ENCODE measurements at places on chromosomes 3 and 15. TPM values are rescaled to one million over a fixed set of nuclear protein-coding genes. Genes with fewer than 3 reads are reported as not detected.

The JAGN1 gene
- total RNA-seq, result 19.9 TPM

The ATP8B4 gene
- total RNA-seq, result not detected

The ENTPD3 gene
- not detected for total RNA-seq

The GCNT3 gene
- total RNA-seq, result not detected

The FILIP1L gene
- 3.2 TPM for total RNA-seq

The CSPG4 gene
- total RNA-seq, result 17.5 TPM

The IL1RAP gene
- total RNA-seq, result 5.2 TPM

The UBE2E1 gene
- total RNA-seq, result 127 TPM

The ZMYND10 gene
- 3.6 TPM for total RNA-seq

The ANKRD34C gene
- total RNA-seq, result not detected

The ZSCAN29 gene
- total RNA-seq, result 32.8 TPM

The LRRC3B gene
- total RNA-seq, result not detected

The GP5 gene
- 0.05 TPM for total RNA-seq

The XCR1 gene
- total RNA-seq, result not detected

The ISLR gene
- 0.28 TPM for total RNA-seq

The WDR76 gene
- total RNA-seq, result 40.0 TPM

The CYP19A1 gene
- total RNA-seq, result not detected

The GP9 gene
- not detected for total RNA-seq

The C15orf40 gene
- total RNA-seq, result 21.1 TPM

The CELF6 gene
- not detected for total RNA-seq

The ZKSCAN7 gene
- not detected for total RNA-seq

The SI gene
- not detected for total RNA-seq

The ITIH3 gene
- 0.67 TPM for total RNA-seq

The HACL1 gene
- total RNA-seq, result 26.8 TPM

The MOBP gene
- total RNA-seq, result not detected

The PLAAT1 gene
- 3.9 TPM for total RNA-seq

The CLDN18 gene
- 0.08 TPM for total RNA-seq

The IL5RA gene
- total RNA-seq, result not detected

The MST1R gene
- total RNA-seq, result 27.5 TPM

The KLHL6 gene
- total RNA-seq, result 0.03 TPM

The POLG gene
- 95.2 TPM for total RNA-seq

The TUSC7 gene
- total RNA-seq, result not detected

The SCAANT1 gene
- total RNA-seq, result not detected

The RTP3 gene
- total RNA-seq, result not detected

The WDR72 gene
- 0.03 TPM for total RNA-seq

The DPPA2 gene
- not detected for total RNA-seq

The GXYLT2 gene
- 6.1 TPM for total RNA-seq

The LTF gene
- not detected for total RNA-seq

The BAHD1 gene
- 40.6 TPM for total RNA-seq

The B3GNT5 gene
- 22.8 TPM for total RNA-seq
